ENCODE measurements at places on chromosomes 7 and 10.

DNA sequence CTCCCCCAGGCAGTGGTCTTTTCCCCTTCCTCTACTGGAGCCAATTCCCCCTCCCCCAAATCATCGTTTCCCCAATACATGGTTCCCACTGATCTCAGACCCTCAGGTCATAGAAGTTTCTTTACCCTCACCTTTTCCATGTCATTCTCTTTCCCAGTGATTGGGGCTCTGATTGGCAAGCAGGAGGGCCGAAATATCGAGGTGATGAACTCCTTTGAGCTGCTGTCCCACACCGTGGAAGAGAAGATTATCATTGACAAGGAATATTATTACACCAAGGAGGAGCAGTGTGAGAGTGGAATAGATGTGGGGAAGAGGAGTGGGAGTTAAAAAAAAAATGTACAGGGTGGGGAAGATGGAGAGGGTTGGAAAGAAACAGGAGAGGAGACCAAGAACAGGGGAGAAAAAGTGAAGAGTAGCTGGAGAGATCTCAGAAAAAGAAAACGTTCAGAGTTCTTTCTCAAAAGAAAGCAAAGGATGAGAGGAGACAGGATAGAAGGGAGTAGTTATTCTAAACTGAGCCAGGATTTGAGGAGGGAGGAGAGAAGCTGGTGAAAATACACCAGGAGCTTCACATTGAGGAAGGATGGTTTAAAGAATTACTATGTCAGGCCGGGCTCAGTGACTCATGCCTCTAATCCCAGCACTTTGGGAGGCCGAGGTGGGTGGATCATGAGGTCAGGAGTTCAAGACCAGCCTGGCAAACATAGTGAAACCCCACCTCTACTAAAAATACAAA lies 858 bp downstream of the COPS6 start:
- no peak for DNase-seq

GRCh38 chr10:119242186-119242585 lies 34.8 kb downstream of the GRK5 start:
- DNase-seq: no peak

DNA sequence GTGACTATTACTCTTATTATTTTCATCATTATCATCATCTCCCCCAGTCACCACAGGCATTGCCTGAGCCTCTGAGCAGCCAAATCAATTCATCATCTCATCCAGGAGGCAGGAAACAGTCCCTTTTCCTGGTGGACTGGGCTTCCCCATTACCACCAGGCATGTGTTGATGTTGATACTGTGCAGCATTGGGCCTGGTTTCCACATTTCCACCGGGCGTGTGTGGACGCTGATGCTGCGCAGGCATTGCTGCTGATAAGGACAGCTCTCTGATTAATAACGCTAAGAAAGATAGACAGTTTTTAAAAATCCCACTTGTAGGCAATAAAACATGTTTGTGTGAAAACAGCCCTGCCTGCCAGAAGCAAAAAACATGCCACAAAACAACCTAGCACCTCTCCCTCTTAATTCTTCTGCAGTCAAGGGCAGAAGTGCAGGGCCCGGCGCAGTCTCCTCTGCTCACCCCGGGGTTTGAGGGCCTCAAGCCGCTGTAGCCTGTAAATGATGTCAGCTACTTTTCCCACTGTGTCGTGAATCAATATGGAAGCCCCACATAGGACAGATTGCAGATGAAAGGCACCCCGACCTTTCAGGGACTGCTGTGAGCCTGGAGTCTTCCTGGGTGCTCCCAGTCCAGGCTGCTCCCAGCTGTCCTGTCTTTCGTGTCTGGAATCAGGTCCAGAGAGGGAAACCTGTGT lies 216.0 kb downstream of the WDR37 start:
- no peak for DNase-seq

DNA sequence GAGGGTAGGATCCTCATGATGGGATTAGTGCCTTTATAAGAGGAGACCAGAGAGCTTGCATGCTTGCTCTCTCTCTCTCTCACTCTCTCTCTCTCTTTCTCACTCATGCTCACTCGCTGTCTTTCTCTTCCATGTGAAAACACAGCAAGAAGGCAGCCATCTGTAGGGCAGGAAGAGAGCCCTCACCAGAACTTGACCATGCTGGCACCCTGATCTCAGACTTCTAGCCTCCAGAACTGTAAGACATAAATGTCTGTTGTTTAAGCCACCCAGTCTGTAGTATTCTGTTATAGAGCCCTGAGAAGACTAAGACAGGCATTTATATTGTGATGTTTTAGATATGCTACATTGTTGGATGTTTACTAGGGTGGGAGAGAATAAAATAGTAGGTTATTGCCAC lies 43.4 kb upstream of the MTPN start:
- DNase-seq: no peak

- no peak for DNase-seq
Measured at GRCh38 chr10:122861711-122862161, 16.1 kb upstream of the CUZD1 start.

- no peak for DNase-seq
Measured at GRCh38 chr7:66140924-66141323, 26.3 kb downstream of the CRCP start.

DNA sequence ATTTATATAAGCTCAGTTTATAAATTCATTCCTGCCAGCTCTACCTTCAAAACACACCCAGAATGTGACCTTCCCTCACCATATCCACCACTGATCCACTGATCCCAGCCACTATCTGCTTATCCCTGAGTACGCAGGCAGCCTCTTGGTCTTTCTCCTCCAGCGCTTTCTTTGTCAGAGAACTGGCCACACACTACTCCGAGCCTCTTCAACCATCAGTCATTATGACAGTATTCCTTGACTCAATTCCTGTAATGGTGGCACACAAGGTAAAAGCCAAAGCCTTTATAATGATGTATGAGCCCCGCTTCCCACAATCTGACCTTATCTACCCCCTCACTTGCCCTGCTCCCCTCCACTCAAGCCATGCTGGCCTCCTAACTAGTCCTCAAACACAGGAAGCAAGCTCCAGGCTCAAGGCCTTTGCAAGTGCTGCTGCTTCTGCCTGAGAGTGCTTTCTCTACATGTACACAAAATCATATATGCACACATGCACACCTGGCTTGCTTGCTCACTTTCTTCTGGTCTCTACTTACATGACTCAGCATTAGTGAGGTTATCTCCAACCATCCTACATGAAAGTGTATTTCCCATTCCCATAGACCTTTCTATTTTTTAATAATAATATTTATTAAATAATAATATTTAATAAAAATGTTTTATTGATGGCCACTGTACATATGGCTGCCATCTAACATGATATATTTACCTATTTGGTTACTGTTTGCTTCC lies 150.4 kb upstream of the FEZF1 start:
- no peak for DNase-seq

DNA sequence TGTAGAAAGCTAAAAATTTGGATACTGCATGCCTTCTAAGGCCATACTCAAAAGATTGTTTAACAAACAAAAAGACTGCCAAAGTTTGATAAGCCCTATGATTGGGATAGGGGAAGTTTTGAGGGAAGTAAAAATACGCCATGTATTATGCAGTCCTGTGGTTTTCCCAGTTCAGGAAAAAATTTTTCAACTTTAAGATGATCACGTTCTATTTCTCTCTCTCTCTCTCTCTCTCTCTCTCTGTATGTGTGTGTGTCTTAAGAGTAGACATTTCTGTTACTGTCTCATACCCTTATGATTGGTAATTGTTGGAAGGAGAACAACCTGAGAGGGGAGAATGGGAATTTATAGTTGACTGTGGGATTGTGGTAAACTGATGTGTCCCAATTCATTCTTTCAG lies 69.1 kb upstream of the CYP26C1 start:
- no peak for DNase-seq

GRCh38 chr10:86929468-86930380 lies 27.7 kb downstream of the MMRN2 start:
- DNase-seq: no peak
